Stimulated activated CD4-positive, alpha-beta T cell treated with anti-CD3 and anti-CD28 coated beads, TNF-alpha, amount 100 ng/mL, for 4 hours (primary cell): ENCODE measurements at places on chromosomes 7 and 10.

DNA sequence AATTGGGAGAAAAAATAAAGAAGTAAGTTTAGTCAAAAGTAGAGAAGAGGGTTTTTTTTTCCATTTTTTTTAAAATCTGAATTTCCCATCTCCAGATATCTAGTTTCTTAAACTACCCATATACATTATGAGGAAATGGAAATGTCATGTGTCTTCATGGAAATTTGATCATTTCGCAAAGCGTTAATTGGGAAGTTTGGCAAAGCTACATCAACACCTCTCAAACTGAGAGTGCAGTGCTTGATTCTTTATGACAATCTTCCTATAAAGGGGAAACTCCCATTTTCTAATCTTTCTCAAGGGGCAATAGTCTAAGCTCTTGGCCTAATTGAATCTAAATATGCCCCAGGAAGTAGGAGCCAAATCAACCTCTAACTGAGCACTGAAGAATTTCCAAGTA, 110.4 kb upstream of the INHBA start:
- DNase-seq, result no peak

GRCh38 chr7:102284891-102285539, 1.7 kb upstream of the SH2B2 start:
- DNase-seq, result no peak

DNA sequence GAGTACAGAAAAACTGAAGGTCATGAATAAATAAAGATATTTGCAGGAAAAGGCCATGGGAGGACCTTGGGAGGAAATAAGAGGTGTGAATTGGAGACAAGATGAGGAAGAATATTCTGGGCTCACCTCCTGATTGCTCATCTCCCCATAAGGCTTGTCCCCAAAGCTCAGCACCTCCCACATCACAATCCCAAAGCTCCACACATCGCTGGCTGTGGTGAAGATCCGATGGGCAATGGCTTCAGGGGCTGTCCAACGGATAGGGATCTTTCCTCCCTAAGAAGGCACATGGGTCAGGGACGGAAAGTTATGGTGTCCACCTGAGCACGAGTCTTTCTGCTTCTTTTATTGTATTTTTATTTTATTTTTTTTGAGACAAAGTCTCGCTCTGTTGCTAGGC, 12.9 kb downstream of the ZYX start:
- no peak for DNase-seq

GRCh38 chr10:108872854-108873253, 1050.5 kb downstream of the XPNPEP1 start:
- DNase-seq, result no peak

GRCh38 chr10:79398642-79399041, 46.8 kb downstream of the ZCCHC24 start:
- no peak for DNase-seq

DNA sequence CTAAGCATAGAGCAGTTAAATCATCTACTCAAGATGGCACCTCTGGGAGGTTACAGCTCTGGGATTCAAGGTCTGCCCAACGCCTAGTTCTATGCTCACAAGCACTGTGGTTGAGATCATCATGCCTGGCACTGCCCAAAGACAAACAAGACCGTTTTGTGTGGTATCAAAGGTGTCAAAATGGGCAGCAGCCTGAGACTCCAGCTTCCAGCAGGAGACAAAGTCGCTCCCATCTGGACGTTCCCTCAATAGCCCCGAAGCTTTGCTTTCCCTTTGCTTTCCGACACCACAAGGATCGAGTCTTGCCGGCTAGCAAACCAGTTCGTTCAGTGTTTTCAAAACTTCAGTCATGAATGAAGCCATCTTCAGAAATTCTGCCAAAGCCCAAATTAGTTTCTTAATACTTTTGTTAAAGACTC, 5.1 kb downstream of the HABP2 start:
- no peak for DNase-seq
